Left renal cortex interstitium (tissue), 4 donors: ENCODE measurements at places on chromosomes 12 and 14.

- DNase-seq, result no peak
Measured at GRCh38 chr12:84763107-84763506, 149.5 kb downstream of the SLC6A15 start.

- DNase-seq, result no peak
Measured at GRCh38 chr14:92965281-92965680, 42.3 kb downstream of the CHGA start.

- DNase-seq, result no peak
Measured at GRCh38 chr14:55448141-55448614, 7.8 kb upstream of the TBPL2 start.

DNA sequence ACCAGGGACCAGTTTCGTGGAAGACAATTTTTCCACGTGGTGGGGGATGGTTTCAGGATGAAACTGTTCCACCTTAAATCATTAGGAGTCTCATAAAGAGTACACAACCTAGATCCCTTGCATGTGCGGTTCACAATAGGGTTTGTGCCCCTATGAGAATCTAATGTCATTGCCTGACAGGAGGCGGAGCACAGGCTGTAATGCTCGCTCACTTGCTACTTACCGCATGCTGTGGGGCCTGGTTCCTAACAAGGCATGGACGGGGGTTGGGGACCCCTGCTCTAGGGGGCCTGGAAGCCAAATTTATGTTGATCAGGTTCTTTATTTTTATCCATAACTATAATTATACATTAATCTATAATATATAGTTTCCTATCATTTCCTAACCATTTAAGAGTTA, 315.3 kb downstream of the MED13L start:
- DNase-seq, result no peak

GRCh38 chr14:65465584-65465983, 53.1 kb downstream of the FUT8 start:
- no peak for DNase-seq

DNA sequence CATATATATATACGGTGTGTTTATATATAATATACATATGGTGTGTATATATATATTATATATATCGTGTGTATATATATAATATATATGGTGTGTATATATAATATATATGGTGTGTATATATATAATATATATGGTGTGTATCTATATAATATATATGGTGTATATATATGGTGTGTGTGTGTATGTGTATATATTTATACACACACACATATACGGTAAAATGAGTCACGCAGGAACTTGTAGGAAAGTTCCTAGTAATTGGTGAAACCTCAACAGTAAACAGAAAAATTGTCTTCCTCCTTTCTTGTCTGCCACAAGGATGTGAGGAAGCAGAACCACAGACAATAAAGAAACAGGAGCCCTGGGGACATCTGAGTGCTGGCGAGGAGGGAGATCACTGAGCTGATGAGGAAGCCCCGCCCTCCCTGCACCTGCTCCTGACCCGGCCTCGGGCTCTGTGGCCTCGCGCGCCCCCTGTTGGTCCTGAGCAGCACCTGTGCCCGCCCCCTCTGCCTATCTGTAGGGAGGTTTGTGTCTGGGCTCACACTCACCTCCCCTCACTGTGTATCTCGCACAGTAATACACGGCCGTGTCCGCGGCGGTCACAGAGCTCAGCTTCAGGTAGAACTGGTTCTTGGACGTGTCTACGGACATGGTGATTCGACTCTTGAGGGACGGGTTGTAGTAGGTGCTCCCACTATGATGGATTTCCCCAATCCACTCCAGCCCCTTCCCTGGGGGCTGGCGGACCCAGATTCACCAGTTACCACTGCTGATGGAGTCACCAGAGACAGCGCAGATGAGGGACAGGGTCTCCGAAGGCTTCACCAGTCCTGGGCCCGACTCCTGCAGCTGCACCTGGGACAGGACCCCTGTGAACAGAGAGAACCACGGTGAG, 1079.4 kb downstream of the TMEM121 start:
- no peak for DNase-seq

GRCh38 chr14:100709289-100710284, 17.1 kb upstream of the DLK1 start:
- DNase-seq, result no peak

GRCh38 chr12:132514216-132514820, 24.4 kb downstream of the FBRSL1 start:
- DNase-seq, result no peak

- DNase-seq, result no peak
Measured at GRCh38 chr14:61438860-61439765, 117.7 kb downstream of the PRKCH start.

DNA sequence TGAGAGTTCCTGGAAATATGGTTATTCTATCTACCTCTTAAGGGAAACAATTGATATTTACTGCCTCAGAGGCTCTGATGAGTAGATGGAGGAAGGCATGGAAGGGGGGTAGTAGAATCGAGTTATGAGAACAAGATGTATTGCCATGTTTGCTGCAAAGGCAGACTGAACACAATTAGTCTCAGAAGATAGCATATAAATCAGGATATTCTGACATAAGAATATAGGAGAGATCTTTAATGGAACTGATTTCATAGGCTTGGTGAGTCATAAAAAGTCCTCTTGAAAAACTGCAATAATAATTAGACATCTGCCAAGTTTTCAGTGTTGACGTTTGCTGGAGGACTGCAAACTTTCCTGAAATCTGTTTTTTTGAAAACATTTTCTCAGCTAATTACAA, 636.1 kb downstream of the TMTC2 start:
- DNase-seq, result no peak

- DNase-seq, result no peak
Measured at GRCh38 chr14:91376547-91377477, 40.8 kb downstream of the CCDC88C start.

DNA sequence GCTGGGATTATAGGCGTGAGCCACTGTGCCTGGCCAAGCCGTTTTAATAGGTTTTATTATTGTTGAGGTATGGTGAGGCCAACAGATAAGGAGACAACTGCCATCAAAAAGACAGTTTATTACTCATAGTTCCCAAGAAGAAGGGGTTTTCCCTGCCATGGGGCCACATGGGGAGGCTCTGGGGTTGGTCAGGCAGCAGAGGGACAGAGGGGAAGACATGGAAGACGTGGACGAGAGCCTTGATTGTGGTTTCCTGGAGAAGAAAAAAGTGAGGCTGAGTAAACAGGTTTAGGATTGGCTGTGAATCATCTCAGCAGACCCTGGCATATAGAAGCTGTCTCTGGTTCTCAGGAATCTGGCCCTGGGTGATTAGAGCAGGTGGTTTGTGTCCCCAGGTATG, 69.9 kb downstream of the FOXN4 start:
- no peak for DNase-seq

GRCh38 chr12:3496957-3497356, 6.0 kb downstream of the PRMT8 start:
- no peak for DNase-seq

DNA sequence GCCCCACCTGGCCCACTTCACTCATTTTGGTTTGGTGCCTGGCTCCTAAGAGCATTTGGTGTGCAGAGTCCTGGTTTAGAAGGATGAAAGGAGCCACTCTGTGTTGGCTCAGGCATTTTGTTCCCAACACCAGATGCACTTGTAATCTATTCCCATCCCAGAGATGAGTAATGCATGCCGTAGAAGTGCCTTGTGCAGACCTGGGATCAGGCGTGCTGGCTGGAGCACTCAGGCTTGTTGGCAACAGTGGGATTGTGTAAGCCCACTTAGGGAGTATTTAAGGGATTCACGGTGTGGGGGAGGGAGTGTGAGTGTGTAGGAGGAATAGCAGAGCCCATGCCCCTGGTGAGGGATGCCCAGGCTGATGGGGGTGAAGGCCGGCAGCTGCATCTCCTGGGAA, 501.5 kb upstream of the TBX3 start:
- no peak for DNase-seq

DNA sequence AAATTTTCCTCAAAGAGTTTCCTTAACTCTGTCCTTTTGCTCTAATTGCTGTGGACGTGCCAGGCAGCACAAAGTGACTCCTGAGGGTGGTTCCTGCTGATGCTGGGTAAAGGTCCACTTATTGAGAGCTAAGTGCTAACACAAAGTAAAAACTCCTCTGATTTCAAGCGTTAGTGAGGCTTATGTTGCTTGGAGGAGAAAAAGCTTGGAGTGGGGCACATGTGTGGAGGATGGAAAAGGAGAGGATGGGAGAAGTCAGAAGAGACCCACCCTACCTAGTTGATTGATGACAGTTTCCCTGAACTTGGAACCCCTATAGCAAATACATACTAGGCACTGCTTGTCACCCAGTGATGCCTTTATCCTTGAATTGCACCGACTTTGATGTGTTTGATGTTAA, 10.1 kb upstream of the SLC11A2 start:
- no peak for DNase-seq

- no peak for DNase-seq
Measured at GRCh38 chr14:83147006-83147405, 1613.4 kb upstream of the SEL1L start.

GRCh38 chr12:65962921-65963861, 138.9 kb downstream of the HMGA2 start:
- DNase-seq, result no peak

- no peak for DNase-seq
Measured at GRCh38 chr12:24770821-24771220, 178.1 kb downstream of the BCAT1 start.

DNA sequence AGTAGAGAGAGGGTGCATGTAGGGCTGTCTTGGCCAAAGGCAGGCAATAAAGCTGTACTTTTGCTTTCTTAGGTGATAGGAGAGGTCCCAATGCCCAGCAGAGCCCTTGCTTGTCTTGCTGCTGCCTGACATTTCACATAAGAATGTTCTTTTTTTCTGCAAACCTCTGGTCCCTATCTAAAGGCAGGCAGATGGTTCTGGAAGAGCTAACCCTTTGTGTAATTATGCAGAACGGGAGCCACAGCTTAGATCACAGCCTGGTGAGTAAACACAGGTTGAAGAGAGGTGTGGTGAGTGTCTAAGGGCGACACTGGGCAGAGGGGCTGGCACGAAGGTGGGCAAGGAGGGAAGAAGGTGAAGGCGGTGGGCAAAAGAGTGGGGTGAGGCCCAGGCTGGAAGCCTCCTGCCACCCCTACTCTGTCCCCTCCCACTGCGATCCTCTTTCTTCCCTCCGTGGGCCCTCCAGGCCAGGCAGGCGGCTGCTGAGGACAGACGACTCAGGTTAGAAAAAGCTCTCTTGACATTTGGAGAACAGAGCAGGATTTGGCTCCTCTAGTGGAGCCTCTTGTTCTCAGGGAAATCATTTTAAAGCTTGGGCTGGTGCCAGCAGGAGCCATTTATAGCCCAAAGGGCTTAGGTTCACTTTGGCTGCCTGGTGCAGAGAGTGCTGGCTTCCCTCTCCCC, 42.8 kb downstream of the PRMT8 start:
- DNase-seq, result no peak
